ENCODE measurements at places on chromosomes 1 and 21.
A peak's percentile ranks its signal among the peaks of the same experiment; 100 is the strongest.

DNA sequence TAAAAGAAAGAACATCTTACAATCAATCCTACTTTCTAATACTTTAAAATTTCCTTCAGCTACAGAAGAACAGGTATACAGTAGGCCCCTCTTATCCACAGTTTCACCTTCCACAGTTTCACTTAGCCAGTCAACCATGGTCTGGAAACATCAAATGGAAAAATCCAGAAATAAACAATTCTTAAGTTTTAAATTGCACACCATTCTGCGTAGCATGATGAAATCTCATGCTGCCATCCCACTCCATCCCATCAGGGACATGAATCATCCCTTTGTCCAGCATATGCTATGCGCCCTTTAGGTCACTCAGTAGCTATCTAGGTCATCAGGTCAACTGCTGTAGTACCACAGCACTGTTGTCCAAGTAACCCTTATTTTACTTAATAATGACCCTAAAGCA is 67.7 kb downstream of the HSF2BP start:
- no peak for DNase-seq

DNA sequence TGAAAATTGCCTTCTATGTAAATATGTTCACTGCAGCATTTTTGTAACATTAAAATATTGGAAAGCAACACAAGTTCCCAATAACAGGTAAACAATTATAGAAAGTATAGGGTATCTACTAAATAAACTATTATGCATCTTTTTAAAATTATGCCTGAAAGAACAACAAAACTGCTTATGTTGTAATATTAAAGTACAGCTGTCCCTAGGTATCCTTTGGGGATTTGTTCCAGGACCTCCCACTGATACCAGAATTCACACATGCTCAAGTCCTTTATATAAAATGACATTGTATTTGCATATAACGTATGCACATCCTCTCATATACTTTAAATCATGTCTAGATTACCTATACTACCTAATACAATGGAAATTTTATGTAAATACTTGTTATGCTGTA is 121.8 kb upstream of the TNFSF4 start:
- DNase-seq, result no peak

DNA sequence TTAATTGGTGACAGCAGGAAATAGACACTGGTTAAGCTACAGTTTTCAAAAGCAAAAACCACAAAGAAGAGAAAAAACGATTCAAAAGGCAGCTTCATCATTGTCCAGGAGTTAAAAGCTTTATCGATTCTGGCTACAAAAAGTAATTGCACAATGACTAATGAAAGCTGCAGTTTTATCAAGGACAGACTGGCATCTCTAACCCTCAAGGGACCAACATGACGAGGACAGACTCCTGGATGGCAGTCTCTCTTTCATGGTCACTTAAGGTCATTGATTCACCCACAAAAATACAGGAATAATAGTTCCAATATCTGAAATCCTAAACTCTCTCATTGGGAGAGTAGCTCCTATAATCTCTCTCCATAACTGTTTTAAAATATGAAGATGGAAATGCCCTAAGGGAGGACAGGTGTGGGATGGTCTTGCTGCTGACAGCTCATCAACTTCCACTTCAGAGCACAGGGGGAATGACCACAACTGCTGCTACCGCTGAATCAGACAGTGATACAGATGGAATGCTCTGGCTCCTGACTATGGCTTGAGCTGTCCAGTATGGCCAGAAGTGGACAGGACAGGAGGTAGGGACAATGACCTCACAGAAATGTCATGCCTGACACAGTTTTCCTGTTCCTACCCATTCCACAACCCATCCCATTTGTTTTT is 17.4 kb upstream of the CPLANE2 start:
- peak; percentile 39 for DNase-seq

GRCh38 chr1:177849579-177850290 is 120.1 kb downstream of the SEC16B start:
- no peak for DNase-seq

DNA sequence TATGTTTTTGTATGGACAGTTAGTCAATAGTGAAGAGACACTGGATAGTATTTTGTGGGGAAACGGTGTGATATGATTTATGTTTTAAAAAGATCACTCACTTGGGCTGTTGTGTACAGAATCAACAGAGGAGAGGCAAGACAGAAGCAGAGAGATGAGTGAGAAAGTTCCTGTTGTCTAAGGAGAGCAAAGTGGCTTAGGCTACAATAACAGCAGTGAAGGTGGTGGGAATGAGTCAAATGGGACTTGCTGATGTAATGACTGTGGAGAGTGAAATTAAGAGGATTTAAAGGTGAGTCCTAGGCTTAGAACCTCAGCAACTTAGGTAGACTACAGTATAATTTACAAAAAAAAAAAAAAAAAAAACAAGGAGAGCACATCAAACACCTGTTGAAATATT is 169.2 kb upstream of the HP1BP3 start:
- DNase-seq, result no peak

DNA sequence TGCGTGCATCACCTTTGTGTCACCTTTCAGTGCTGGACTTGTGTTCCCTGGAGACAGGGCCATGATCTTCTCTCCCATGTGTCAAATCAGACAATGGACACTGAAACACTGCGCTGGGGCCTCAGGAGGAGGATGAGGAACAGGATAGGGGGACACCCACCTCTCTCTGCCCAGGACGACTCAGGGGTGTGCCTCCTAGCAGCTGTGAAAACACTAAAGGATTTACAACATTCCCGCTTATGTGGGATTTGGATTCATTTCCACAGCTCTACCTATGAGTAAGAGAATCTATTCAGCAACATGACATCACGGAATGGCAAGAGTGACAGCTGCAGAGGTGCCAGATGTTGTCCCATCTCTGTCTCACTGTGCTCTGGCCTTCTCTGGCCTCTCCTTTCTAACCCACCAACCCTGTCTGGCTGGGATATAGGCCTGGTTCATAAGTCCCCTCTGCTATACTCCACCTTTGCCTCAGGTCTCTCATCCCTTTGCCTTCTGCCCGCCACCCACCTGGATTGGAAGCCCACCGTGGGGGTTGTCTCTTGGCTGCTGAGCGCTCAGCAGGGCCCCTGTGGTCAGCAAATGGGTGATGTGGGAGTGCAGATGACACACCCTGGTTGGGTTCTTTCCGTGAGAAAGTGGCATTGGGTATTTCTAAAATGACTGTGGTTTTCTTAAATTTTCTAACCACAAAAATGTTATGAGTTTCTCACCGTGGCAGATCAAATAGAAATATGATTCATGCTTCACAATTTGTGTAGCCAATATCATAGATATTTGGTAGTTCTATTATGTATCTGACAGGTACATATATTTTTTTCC is 47.1 kb upstream of the TLR5 start:
- peak; percentile 24 for DNase-seq

- no peak for DNase-seq
Measured at GRCh38 chr1:94955767-94956632, 29.1 kb upstream of the CNN3 start.

- DNase-seq, result no peak
Measured at GRCh38 chr21:45265721-45266517, 21.8 kb downstream of the POFUT2 start.

GRCh38 chr1:56331207-56331891 is 248.0 kb downstream of the PLPP3 start:
- no peak for DNase-seq

- no peak for DNase-seq
Measured at GRCh38 chr1:14522077-14522925, 76.2 kb upstream of the KAZN start.
